ENCODE measurements at places on chromosomes 16 and 17.

DNA sequence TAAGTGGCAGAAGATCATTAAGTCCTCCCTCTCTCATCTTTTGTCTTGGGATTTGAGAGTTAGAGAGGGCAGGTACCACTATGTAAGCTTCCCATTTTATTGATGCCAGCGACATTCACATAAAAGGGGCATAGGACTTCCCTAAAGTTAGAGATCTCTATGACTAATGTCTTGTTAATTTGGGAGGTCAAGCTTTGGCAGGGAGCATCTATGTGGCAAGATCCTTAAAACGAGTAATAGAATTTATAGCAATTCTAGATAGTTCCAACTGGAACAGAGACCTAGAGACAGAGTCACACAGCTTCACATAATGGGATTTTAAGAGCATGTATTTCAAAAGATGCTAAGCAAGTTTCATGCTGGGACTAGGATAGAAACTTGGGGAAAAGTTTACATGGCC lies 308.0 kb downstream of the MAP2K6 start:
- DNase-seq, result no peak

DNA sequence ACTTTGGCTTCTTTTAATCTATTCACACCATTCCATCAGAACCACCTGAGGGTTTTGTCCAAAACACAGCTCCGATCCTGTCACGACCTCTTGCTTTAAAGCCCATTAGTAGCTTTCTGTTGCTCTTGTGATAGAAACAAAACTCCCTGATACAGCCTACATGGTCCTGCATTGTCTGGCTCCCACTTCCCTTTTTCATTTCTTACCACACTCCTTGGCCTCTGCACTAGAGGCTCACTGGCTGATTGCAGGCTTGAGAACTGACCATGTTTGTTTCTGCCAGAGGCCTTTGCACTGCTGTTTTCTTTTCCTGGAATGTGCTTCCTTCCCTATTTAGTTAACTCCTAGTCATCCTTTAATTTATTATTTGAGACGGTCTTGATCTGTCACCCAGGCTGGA lies 23.7 kb downstream of the IST1 start:
- DNase-seq, result no peak

GRCh38 chr16:57041182-57042156 lies 50.9 kb upstream of the CPNE2 start:
- DNase-seq, result no peak

DNA sequence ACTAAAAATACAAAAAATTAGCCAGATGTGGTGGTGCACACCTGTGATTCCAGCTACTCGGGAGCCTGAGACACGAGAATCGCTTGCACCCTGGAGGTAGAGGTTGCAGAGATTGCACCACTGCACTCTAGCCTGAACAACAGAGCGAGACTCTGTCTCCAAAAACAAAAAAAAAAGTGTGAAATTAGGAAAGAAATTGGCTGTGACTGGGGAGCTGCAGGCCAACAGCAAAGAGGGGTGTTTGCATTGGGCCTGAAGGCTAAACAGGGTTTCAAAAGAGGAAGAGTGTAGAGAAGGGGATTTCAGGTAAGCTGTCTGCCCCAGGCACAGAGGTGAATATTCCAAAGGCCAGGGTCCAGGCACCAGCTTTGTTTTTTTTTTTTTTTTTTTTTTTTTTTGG lies 9.4 kb downstream of the BMERB1 start:
- no peak for DNase-seq

GRCh38 chr16:55736671-55737070 lies 80.9 kb downstream of the SLC6A2 start:
- no peak for DNase-seq

DNA sequence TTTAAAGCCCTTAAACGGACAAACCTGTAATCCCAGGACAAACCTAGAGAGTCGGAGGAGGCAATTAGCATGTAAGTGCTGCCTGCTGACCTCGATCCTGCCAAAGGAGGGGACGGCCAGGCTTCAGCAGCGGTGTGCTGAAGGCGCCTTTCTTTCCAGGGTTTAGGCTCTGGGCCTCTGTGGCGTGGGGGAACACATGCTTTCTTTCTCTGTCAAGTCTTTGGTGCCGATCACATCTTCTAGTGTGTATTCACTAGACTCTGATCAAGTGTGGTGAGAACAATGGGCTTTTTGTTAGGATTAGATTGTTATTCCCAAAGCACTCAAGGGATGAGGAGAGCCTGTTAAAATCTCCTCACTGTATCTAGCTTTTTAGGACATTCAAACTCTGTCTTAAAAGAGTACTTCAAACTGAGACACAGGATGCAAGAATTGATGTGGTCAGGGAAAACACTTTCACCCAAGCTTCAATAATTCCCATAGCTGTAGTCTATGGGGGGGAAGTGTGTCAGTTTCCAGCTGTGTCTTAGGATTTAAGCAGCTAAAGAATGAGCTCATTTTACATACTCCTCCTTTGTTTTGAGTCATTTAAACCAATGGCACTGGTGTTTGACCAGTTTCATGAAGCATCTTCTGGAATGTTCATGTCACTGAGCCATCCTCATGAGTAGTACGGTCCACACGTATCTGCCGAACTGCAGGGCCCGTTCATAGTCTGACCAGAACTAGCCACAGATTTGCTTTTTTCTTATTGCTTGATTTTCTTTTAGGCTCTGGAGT lies 51.2 kb downstream of the RPA1 start:
- DNase-seq, result peak; percentile 81

GRCh38 chr16:72956124-72957064 lies 91.5 kb downstream of the ZFHX3 start:
- DNase-seq, result no peak
